HT-29 (cell line): ENCODE measurements at places on chromosomes 5 and 9. TPM values are rescaled to one million over a fixed set of nuclear protein-coding genes. Genes with fewer than 3 reads are reported as not detected.

- DNase-seq: no peak
Observed at GRCh38 chr9:125435776-125436612, 174.4 kb downstream of the GAPVD1 start.

DNA sequence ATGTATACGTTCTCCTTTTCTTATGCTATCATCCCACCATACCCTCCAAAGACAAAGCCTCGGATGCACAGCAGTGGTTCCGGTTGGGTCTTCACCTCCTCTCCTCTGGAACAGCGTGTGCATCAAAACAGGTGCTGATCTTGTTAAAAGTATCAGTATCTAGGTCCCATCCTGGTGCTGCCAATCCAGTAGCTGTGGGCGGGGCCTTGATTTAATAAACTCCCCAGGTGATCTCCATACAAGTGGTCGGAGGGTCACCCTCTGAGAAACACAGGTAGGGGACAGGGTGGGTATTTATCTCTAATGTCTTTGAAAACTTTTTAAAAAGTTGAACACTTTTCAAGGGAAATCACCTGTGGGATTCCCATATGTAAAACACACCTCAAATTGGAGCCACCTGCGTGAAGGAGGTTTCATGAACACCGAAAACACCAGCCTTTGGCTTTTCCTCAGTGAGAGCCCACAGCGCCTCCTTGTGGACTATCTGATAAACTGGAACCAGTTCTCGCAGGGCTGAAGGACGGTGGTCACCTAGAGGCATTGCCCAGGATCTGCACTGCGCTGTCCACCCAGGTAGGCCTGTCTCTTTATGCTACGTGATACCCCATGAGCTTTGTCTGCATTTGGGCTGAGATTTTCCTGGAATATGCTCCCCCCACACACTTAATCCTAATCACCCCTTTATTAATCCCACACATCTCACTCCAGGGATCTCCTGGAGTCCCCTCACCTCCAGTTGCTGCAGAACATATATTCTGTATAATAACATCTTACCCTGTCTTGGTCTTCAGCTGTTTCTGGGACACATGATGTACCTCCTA lies 80.5 kb upstream of the EPB41L4B start:
- DNase-seq: peak; percentile 86

BTNL3 gene
- not detected in 2 replicates for total RNA-seq

COMMD10 gene
- 9.7 and 10.9 TPM in 2 replicates for total RNA-seq

- no peak for DNase-seq
Observed at GRCh38 chr5:173640156-173640804, 23.8 kb upstream of the BOD1 start.

CHSY3 gene
- not detected in 2 replicates for total RNA-seq

PCDHGA6 gene
- total RNA-seq: 0.21 and 0.48 TPM in 2 replicates

DNA sequence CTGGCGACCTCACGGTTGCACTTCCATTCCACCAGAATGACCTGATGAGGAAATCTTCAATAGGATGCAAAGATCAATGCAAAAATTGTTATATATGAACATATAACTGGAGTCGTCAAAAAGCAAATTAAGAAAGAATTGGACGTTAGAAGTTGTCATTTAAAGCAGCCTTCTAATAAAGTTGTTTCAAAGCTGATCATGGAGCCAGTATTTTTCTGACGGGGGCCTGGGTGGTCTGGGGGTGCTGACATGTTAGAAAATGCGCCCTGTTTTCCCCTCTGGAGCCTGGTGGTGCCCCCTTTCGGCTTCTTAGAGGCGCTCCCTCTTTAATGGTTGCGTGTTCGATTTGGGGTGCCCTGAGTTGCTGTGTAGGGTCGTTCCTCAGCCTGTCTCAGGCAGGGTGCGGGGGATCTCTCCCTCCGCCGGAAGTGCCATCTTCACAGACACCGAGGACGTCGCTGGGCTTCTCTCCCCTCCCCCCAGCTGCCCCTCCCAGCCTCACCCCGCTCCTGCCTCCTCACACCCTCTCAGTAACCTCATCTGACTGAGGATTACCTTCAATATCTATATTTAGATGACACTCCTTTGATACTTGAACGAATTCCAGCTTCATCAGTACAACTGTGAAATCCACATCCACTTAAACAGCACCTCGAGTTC lies 18.3 kb downstream of the PTGES2 start:
- no peak for DNase-seq

- no peak for DNase-seq
Observed at GRCh38 chr5:178361657-178362445, 129.2 kb upstream of the PHYKPL start.

GRCh38 chr5:56941981-56942380 lies 9.9 kb downstream of the MIER3 start:
- no peak for DNase-seq

SMARCA2 gene
- total RNA-seq: 27.8 and 36.1 TPM in 2 replicates

DNA sequence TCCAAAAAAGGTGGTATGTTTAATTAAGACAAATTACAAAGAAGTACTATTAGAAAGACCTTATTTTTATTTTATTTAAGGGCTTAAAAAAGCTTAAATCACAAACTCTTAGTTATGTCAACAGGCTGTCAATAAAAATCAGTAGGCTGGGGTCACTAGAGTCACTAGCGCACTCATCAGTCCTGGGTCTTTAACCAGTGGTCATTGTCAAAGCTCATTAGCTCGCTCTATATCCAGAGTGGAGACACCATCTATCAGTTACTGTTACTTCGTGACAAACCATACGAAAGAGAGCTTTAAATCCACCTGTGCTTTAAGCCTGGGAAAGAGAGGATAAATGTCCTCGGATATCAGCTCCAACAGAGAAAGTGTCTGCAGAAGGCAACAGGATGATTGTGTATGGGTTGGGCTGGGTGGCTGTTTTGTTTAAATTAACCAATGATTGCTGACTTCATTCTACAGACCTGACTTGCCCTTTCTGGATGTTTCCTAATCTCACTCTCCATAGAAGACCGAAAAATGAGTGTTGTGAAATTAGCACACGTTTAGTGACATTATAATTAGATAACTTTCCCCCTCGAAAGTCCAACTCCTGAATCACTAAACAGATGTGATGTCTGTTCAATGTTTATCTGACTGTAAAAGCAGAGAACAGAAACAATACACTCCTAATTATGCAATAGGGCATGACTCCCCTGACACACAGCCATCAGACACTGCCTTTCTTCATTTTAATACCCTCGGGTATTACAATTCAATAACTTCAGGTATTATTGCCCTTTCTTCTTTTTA lies 123.6 kb upstream of the TNPO1 start:
- DNase-seq: no peak

LIX1 gene
- total RNA-seq: not detected in 2 replicates

LRRC26 gene
- total RNA-seq: 0.43 and 0.44 TPM in 2 replicates

SLC36A2 gene
- total RNA-seq: not detected in 2 replicates

DNA sequence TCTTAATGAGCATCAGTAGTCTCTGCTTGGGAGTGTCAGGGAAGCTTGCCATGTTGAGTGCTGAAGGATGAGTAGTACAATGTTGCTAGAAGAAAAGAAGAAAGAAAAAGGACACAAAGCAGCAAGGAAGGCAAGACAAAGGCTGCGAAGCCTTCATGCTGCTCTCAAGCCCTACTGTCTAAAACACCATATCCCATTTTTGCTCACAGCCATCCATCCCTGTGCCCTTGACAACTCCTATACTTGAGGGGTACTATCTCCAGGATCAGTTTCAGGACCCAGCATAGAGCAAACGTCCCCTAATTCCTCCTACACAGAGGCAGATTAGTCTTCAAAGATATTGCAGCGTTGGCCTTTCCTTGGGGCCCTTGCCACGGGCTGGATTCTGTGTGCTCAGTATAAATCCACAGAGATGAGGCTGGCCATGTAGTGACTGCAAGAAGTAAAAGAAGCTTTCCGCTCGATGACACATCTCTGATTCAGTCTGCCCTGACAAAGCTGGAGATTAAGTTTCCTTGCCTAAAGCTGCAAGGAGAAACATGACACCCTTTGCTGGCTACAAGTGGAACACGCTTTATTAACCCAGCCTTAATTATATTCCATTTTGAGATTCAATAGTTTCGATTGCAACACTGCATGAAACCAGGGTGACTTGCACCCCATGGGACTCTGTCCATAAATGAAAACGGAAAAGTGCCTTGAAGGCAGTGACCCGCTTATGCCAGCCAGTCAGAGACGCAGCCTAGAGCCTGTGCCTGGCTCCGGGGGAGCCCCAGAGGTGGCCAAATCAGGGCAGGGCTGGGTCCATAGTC lies 304.6 kb downstream of the ACTL7B start:
- no peak for DNase-seq

DNA sequence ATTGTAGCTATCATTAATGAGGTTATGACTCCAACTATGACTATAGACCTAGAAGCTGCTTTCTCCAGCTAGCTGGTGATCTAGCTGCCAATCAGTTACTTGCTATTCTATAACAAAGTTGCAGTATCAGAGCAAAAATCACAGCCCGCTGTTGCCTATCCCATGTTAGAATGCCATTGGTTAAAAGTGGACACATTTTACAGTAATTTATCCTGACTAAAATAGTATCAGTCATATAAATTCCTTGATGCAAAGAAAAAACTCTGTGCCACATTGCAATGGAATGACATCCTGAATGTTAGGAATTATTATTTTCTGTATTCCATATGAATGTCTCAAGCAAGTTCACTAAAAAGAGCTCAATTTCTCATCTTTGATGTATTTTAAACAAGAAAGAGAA lies 626.5 kb downstream of the PDE4D start:
- DNase-seq: no peak

GRCh38 chr9:131754846-131755245 lies 15.0 kb upstream of the RAPGEF1 start:
- no peak for DNase-seq

DNA sequence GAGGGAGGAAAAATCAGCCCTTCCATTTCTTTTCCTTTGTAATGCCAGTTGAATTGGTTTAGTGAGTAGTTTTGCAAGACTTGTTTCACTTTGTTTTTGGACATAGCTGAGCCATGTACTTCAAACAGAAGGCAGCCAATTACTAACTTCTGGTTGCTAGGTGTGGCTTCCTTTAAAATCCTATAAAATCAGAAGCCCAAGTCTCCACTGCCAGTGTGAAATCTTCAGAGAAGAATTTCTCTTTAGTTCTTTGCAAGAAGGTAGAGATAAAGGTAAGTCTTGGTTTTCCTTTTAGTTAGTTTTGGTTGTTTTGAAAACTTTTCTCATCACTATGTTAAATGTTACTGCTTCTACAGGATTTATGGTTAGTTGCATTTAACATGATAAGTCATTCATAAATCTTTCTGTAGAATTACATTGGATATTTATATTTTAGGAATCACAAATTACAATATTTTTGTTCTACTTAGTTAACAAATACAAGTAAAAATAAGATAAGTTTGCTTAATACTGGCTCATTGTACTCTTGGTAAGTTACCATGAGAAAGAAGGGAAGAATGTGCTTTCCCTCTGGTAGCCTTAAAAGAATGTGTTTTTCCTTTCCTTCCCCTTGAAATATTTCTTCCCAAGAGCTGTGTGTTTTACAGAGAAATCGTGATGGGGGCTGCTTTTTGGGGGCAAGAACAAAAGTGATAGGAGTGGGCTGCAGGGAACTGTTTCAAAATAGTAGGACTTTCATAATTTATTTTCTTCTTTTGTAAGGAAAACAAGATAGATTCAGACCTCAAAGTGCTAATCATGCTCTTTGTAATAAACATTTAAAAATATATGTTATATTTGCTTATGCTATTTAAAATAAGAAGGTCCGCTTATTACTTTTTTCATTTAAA lies at the start of gene ANXA1:
Gene ANXA1 (plus strand): TSS at position 213 of the 890 bp plus-strand sequence. CDS start 6,671 bp downstream, outside the sequence.
- DNase-seq: peak; percentile 88

- DNase-seq: no peak
Observed at GRCh38 chr5:135327429-135328127, 71.5 kb downstream of the MACROH2A1 start.

SPINK4 gene
- total RNA-seq: 1.3 TPM in 1 of 2 replicates, not detected in the other

DNA sequence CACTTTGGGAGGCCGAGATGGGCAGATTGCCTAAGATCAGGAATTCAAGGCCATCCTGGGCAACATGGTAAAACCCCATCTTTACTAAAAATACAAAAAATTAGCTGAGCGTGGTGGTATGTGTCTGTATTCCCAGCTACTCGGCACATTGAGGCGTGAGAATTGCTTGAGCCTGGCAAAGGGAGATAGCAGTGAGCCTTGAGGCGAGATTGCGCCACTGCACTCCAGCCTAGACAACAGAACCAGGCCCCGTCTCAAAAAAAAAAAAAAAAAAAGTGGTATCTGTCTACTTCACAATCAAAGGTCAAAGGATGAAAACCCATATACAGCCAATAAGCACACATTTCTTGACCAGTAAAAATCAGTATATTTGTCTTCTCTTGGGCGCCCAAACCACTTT lies 728.5 kb upstream of the ADAMTS16 start:
- no peak for DNase-seq

GRCh38 chr9:93308676-93309075 lies 124.7 kb downstream of the WNK2 start:
- no peak for DNase-seq

GRCh38 chr9:96135076-96135752 lies 166.8 kb downstream of the HSD17B3 start:
- DNase-seq: no peak

NUTM2G gene
- total RNA-seq: not detected in 2 replicates

GRCh38 chr9:133125941-133126696 lies 5.1 kb upstream of the RALGDS start:
- DNase-seq: no peak

DNA sequence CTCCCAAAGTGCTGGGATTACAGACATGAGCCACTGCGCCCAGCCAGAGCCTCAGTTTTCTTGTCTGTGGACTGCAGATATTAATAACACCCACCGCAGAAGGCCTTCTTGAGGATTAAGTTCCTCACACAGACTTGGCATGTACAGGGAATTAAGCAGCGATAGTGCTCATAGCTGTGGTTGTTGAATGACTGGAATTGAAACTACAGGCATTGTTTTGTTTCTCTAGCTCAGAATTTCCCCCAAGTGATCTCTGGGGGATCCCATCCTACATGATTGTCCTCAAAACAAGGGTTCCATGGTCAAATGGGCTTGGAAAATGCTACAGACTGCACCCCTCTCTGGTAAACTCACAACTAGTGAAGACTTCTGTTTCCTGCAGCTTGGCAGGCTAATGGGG lies 44.2 kb upstream of the TDRD7 start:
- no peak for DNase-seq

GPRIN1 gene
- total RNA-seq: 4.3 and 5.6 TPM in 2 replicates

DNA sequence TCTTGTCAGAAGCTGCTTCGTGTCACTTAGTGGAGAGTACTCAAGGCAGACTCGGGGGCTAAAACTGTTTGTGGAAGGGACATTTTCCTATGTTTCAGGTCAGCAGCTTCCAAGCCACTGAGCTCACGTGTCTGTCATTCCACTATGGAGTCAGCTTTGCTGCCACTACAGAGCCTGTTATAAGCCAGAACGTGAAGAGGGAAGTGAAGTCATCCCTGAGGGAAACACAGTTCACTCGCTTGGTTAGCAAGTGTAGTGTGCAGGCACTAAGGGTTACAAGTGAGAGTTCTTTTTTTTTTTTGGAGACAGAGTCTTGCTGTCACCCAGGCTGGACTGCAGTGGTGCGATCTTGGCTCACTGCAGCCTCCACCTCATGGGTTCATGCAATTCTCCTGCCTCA lies 24.5 kb upstream of the LTC4S start:
- no peak for DNase-seq
